Lower lobe of right lung (tissue), 2 donors: ENCODE measurements at places on chromosomes 13 and 19. TPM values are rescaled to one million over a fixed set of nuclear protein-coding genes. Genes with fewer than 3 reads are reported as not detected.

DNA sequence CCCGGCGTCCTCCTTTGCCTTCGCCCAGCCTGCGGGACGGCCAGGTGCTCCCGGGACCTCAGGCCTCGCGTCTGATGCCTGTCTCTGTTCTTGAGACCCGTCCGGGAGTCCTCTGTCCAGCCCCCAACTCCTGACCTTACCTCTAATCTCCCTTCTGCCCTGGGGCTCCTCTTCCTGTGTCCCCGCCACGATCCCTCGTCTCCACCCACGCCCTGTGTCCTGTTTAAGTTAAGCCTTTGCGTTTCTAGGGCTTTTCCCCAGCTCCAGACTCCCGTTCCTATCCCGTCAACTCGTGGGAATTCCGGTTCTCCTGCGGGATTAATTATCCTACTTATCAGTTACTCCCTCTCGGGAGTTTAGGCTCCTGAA is 686 bp downstream of the LENG8 start:
- H3K27me3 ChIP-seq = no peaks in the 10 kb centered on the region
- H3K4me1 ChIP-seq = peaks cover 43% of the 10 kb centered on the region
- peak overlapping the region; percentile 78 for H3K4me3 ChIP-seq
- peaks cover 56% of the 10 kb centered on the region for H3K36me3 ChIP-seq

GRCh38 chr13:41562541-41563178 is 105.3 kb downstream of the RGCC start:
- H3K4me1 ChIP-seq = peaks cover 41% of the 10 kb centered on the region
- no peak for DNase-seq
- H3K36me3 ChIP-seq = no peaks in the 10 kb centered on the region
- no peaks in the 10 kb centered on the region for H3K27me3 ChIP-seq
- no peak overlapping the region for H3K27ac ChIP-seq

DNA sequence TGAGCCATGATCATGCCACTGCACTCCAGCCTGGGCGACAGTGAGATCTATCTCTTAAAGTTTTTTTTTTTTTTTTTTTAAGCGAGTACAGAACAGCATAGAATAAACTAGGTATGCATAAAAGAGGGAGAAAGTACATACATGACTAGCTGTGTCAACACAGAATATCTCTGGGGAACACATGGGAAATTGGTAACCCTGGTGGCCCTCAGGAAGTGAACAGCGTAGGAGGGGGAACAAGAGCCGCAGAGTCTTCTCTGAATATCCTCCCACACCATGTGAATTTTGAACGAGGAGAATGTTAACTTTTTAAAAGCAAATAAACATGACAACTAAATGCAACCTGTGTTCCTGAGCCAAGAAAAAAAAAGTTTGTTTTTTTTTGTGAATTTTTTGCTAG is 15.2 kb downstream of the PHLDB3 start:
- H3K4me3 ChIP-seq = no peak overlapping the region
- no peak for DNase-seq
- no peaks in the 10 kb centered on the region for H3K36me3 ChIP-seq

DNA sequence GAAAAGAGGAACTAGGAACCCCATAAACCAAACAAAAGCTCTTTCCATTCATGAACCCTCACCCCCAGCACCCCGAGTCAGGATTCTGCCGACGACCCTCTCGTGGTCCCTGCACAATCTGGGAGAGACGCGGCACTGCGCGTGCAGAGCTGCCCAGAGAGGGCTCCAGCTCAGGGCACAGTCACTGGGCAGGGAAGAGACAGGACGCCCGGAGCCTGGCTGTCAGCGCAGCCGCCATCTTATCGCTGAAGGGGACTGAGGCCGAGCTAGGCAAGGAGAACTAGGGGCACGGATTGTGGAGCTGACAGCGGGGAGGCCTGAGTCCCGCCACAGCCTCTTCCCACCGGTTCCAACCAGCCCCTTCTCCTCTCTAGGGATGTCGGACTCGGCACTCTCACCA is 349 bp downstream of the ZNF98 start:
- H3K4me1 ChIP-seq = no peaks in the 10 kb centered on the region
- no peak overlapping the region for H3K27ac ChIP-seq
- no peaks in the 10 kb centered on the region for H3K27me3 ChIP-seq
- no peak overlapping the region for H3K4me3 ChIP-seq
- H3K36me3 ChIP-seq = no peaks in the 10 kb centered on the region

- DNase-seq = no peak
- no peak overlapping the region for H3K27ac ChIP-seq
- H3K4me3 ChIP-seq = no peak overlapping the region
- no peaks in the 10 kb centered on the region for H3K27me3 ChIP-seq
- peaks cover 3% of the 10 kb centered on the region for H3K36me3 ChIP-seq
Measured at GRCh38 chr19:42512743-42513304, 15.5 kb downstream of the CEACAM1 start.

DNA sequence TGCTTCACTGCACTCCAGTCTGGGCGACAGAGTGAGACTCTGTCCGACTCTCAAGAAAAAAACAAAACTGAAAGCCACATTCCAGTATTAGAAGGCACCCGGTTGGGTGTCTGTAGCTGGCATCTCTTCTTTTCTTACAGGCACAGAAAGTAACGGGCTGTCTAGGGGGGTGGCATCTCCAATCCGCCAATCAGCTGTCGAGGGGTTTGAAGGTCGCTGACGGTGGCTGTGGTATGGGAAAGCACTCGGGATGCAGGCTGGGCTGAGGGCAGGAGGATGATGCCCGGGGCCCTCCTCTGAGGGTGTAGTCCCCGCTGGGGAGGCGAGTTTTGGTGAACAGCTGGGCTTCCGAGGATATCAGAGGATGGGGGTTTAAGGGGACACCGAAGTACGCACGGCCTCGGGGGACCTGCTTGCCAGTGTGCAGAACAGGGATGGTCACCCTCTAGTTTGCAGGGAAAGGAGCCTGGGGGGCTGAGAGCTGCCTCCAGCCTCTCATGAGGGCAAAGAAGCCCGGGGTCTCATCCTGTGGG is 27.0 kb upstream of the ZBTB7A start:
- no peaks in the 10 kb centered on the region for H3K4me1 ChIP-seq
- no peak for DNase-seq
- H3K4me3 ChIP-seq = no peak overlapping the region
- peaks cover 76% of the 10 kb centered on the region for H3K36me3 ChIP-seq

Gene NANOS3
- 0.68 TPM for total RNA-seq

- DNase-seq = no peak
- H3K27ac ChIP-seq = peak overlapping the region; percentile 94
- peaks cover 19% of the 10 kb centered on the region for H3K4me1 ChIP-seq
- no peaks in the 10 kb centered on the region for H3K27me3 ChIP-seq
- H3K36me3 ChIP-seq = peaks cover 44% of the 10 kb centered on the region
Measured at GRCh38 chr19:36152019-36152351, 262 bp downstream of the COX7A1 start.

Gene PRRG2
- 7.6 TPM for total RNA-seq

- H3K4me3 ChIP-seq = no peak overlapping the region
- H3K27me3 ChIP-seq = no peaks in the 10 kb centered on the region
- no peaks in the 10 kb centered on the region for H3K36me3 ChIP-seq
- no peak for DNase-seq
- H3K4me1 ChIP-seq = no peaks in the 10 kb centered on the region
- no peak overlapping the region for H3K27ac ChIP-seq
Measured at GRCh38 chr13:32381539-32381938, 46.4 kb downstream of the N4BP2L1 start.

Gene CYP2F1
- total RNA-seq = 1.7 TPM

DNA sequence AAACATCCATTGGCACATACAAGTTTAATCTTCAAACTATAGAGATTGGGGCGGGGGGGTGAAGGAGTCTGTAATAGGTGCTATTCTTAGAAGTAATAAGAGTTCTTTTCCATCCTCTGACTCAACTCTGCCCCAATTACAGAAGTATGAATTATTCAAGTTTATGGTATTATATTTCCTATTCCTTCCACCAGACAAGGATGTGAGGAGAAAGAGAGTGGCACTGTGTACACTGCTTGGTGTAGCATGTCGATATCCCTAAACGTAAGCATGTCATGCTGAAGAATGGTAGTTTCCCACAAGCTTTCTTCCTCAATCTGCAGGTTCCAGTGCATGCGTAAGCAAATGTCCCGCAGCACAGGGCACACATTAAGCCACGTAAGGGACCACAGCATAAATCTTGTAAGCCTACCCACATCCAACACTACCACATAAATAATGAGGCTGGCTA is 14.1 kb downstream of the BRD4 start:
- no peak for DNase-seq
- no peaks in the 10 kb centered on the region for H3K36me3 ChIP-seq
- peaks cover 98% of the 10 kb centered on the region for H3K4me1 ChIP-seq
- H3K27ac ChIP-seq = peak overlapping the region; percentile 27
- no peaks in the 10 kb centered on the region for H3K27me3 ChIP-seq

Gene MEX3D
- total RNA-seq = 18.5 TPM

DNA sequence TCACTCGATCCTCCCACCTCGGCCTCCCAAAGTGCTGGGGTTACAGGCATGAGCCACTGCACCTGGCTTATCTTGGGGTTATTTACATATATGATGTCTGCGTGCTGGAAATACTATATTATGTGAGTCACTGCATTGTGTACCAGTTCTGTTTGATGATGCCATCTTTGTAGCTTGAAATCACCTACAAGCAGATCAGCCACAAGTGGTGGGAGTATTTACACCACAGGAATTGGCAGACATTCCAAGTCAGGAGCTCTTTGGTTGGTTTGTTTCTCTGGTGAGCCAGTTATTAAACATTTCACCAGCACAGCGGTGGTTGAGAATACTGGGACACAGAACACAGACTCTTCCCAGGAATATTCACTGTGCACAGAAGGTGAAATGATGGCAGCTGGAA is 4.5 kb upstream of the TIMM44 start:
- no peak for DNase-seq
- H3K27me3 ChIP-seq = no peaks in the 10 kb centered on the region
- no peak overlapping the region for H3K27ac ChIP-seq
- H3K4me1 ChIP-seq = peaks cover 12% of the 10 kb centered on the region
- no peak overlapping the region for H3K4me3 ChIP-seq

Gene APC2
- 0.12 TPM for total RNA-seq

Gene KL
- total RNA-seq = 14.7 TPM

DNA sequence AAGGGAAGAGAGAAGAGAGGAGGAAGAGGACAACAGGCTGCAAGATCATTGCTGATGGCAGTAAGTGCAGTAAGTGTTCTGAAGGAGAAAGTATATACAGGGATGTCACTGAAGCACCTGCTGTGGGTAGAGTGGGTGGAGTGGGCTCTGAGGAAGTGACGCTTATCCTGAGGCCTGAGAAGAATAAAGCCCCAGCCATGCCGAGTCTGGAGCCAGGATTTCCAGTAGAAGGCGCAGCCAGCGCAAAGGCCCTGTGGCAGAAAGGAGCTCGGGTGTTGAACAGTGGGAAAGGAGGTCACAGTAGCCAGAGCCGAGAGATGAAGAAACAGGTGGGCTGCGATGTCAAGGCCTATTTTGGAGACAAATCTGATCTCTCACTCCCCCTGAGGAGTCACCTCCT is 31.8 kb upstream of the ADGRE5 start:
- H3K4me1 ChIP-seq = peaks cover 17% of the 10 kb centered on the region
- H3K36me3 ChIP-seq = no peaks in the 10 kb centered on the region
- no peak overlapping the region for H3K4me3 ChIP-seq
- H3K27ac ChIP-seq = no peak overlapping the region

- H3K27ac ChIP-seq = no peak overlapping the region
- H3K36me3 ChIP-seq = no peaks in the 10 kb centered on the region
- DNase-seq = no peak
- H3K27me3 ChIP-seq = no peaks in the 10 kb centered on the region
- H3K4me1 ChIP-seq = peaks cover 60% of the 10 kb centered on the region
Measured at GRCh38 chr13:33194820-33195692, 90.5 kb downstream of the STARD13 start.

Gene PRTN3
- not detected for total RNA-seq

DNA sequence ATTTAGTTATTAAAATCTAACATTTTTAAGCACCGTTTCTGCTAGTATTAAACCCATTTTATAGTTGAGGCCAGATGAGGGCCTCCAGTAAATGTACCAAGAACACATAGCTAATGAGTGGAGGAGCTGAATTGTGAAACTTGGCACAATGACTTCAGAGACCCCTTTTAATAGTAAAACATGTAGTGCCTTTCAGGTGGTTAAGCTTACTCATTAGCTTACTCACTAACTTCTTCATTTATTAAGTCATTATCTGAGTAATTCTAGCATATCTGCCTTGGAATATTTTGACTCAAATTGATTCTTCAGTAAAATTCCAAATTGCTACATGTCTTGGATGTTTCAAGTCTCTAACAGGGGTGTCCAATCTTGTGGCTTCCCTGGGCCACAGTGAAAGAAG is 735.2 kb downstream of the LIG4 start:
- H3K4me3 ChIP-seq = no peak overlapping the region
- DNase-seq = no peak
- H3K27ac ChIP-seq = no peak overlapping the region
- no peaks in the 10 kb centered on the region for H3K4me1 ChIP-seq

Gene CD79A
- 1.2 TPM for total RNA-seq

- peaks cover 45% of the 10 kb centered on the region for H3K36me3 ChIP-seq
- H3K27me3 ChIP-seq = no peaks in the 10 kb centered on the region
- no peak for DNase-seq
Measured at GRCh38 chr19:49468746-49469447, 5.1 kb upstream of the FLT3LG start.

- peaks cover 11% of the 10 kb centered on the region for H3K4me1 ChIP-seq
- no peaks in the 10 kb centered on the region for H3K27me3 ChIP-seq
- DNase-seq = no peak
- no peak overlapping the region for H3K27ac ChIP-seq
Measured at GRCh38 chr13:19985219-19985556, 26.7 kb downstream of the ZMYM2 start.

GRCh38 chr19:47109541-47110375 is 3.8 kb downstream of the ZC3H4 start:
- peak overlapping the region; percentile 100 for H3K27ac ChIP-seq
- no peak for DNase-seq
- H3K4me3 ChIP-seq = peak overlapping the region; percentile 89
- H3K27me3 ChIP-seq = no peaks in the 10 kb centered on the region

DNA sequence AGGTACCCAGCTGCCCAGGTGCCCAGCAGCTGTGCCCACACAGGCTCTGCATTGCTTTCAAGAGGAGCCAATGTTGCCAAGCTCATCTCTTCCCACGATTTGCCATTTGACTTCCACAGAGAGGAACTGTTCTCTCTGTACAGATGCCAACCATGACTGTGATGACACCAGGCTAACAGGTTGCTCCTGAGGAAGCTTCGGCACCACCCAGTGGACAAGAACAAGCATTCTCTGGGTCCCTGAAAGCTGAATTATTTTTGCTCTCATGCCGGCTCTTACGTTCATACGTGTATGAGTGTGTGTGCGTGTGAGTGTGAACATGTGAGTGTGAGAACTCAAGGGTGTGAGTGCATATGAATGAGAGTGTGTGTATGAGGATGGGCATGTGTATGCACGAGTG is 535.2 kb downstream of the LIG4 start:
- no peak for DNase-seq
- H3K27me3 ChIP-seq = no peaks in the 10 kb centered on the region
- no peaks in the 10 kb centered on the region for H3K4me1 ChIP-seq
- H3K4me3 ChIP-seq = no peak overlapping the region
- no peaks in the 10 kb centered on the region for H3K36me3 ChIP-seq

DNA sequence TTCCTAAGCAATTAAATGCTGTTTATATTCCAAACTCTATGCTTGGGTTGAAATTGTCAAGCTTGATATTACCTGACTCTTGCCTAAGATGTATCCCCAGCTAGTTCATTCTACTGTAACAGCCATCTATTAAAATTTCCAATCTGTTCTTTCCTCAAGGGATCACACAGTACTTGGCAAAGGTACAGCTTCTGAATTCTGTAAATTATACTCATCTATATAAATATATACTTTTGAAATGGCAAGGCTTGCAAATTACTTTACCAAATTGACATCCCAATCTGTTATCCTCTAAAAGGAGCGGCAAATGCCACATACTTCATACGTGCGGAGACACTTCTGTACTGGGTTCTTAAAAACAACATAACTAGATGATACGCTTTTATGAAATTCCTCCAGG is 330.2 kb downstream of the DNAJC15 start:
- no peak overlapping the region for H3K4me3 ChIP-seq
- no peaks in the 10 kb centered on the region for H3K36me3 ChIP-seq
- H3K27me3 ChIP-seq = no peaks in the 10 kb centered on the region
- H3K4me1 ChIP-seq = peaks cover 7% of the 10 kb centered on the region
- no peak overlapping the region for H3K27ac ChIP-seq
